ENCODE measurements at places on chromosomes 13 and 19.
A peak's percentile ranks its signal among the peaks of the same experiment; 100 is the strongest.

GRCh38 chr13:109595471-109595870 lies 190.9 kb downstream of the IRS2 start:
- no peak for DNase-seq

DNA sequence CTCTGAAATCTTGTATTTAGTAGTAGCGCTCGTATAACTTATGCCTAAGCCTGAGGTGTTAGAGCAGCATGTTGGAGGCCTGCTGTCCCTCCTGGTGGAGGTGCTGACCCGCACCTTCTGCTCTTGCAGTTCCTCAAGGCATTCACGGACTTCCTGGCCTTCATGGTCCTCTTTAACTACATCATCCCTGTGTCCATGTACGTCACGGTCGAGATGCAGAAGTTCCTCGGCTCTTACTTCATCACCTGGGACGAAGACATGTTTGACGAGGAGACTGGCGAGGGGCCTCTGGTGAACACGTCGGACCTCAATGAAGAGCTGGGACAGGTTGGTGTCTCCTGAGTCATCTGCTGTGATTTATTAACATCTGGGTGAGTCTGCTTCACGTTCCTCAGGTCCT lies 136.7 kb downstream of the ATP11A start:
- no peak for DNase-seq

DNA sequence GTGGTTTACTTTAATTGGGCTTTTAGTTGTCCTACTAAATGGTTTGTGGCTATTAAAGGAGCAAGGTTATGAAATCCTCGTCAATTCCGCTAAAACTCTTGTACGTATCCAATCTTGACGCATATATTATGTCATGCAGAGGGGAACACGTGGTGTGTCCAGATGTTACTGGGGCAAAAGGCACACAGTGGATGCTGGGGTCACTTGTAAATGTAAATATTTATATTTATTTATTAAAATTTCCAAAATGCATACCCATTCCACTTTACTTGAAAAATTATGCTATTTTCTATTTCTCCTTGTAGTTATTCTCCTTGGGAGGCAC lies 36.7 kb upstream of the SLC46A3 start:
- no peak for DNase-seq

DNA sequence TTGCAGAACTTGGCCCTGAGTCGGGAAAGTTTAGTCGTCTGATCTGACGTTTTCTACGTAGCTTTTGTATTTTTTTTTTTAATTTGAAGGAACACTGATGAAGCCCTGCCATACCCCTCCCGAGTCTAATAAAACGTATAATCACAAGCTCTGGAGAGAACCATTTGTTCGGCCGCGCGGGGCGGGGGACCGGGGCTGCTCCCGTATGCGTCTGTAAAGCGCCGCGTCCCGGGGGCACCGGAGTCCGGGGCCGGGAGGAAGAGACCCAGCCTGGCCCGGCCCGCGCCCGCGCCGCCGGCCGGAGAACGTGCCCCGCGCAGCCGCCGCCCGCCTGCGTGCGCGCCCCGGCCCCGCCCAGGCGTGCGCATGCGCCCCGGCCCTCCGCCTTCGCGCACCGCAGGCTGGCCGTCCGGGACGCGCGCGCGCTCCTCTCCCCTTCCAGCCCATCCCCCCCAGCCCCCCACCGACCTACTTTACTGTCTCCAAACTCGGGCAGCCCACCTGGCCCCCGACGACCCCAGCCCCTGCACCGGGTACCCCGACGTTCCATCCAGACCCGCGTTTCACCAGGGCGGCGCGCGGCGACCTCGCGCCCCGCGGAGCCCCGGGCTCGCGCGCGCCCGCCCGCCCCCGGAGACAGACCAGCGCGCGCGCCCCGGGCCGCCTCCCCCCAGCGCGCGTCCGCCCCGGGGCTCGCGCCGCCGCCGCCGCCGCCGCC lies 785 bp upstream of the USF2 start:
- peak; percentile 58 for DNase-seq

- peak; percentile 90 for DNase-seq
These were observed 38.3 kb downstream of the TMED1 start for GRCh38 chr19:10797541-10798256.

DNA sequence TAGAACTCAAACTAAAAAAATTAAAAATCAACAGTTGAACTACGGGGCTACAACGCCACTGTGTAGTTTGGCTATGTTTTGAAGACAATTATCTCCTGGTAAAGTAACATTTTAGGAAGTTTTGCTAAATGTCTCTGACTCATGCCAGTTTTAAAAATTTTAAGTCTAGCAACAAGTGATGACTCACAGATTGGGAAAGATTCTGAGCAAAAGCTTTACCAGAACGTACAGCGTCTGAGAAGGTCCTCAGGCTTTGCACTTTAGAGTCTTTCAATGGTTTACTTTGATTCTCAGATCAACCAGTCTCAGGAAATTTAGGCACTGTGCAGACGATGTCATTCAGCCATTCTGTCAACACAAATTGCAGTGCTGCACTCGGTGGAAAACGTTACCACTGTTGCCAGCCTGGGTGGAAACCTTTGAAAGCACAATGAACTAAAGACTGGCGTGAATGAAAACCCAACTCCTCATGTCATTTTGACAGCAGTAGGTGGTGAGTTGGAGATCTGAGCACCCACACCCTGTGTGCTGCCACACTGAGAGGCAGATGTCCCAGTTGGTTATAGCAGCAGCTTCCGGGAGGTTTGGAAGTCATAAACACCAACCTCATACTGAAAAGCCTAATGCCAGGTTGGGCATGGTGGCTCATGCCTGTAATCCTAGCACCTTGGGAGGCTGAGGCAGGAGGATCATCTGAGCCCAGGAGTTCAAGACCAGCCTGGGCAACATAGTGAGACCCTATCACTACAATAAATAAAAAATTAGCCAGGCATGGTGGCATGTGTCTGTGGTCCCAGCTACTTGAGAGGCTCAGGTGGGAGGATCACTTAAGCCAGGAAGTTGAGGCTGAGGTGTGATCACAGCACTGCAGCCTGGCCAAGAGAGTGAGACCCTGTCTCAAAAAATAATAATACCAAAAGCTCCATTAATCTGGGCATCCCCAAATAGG lies 6.3 kb upstream of the WTIP start:
- DNase-seq = no peak

- no peak for DNase-seq
These were observed 178.0 kb upstream of the MIR17HG start for GRCh38 chr13:91169321-91170050.

- DNase-seq = no peak
These were observed 112.7 kb upstream of the UBL3 start for GRCh38 chr13:29963089-29963488.
